SJSA1 (cell line): ENCODE measurements at places on chromosomes 6 and 20.
A peak's percentile ranks its signal among the peaks of the same experiment; 100 is the strongest.

- DNase-seq: no peak
These were observed 59.9 kb upstream of the HBS1L start for GRCh38 chr6:135114355-135115145.

- DNase-seq: no peak
These were observed 94.6 kb upstream of the MC3R start for GRCh38 chr20:56153926-56154325.

DNA sequence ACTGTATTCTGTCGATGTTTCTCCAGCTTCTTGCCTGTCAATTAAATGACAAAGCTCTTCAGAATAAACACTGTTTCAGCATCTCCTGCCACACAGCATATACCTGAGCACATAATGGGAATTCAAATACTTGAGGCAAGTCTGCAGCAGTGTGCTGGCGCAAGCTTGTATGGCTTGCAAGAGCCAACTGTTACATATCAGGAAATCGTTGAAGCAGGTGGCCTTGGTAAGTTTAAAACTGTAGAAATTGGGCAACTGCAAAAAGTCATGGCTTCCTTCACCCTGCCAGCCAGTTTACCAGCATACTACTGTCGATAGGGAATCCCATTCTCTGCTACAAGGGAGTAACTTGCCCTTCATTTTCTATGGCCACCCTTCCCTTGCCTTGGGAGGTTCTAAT lies 23.0 kb downstream of the CPNE1 start:
- DNase-seq: no peak

DNA sequence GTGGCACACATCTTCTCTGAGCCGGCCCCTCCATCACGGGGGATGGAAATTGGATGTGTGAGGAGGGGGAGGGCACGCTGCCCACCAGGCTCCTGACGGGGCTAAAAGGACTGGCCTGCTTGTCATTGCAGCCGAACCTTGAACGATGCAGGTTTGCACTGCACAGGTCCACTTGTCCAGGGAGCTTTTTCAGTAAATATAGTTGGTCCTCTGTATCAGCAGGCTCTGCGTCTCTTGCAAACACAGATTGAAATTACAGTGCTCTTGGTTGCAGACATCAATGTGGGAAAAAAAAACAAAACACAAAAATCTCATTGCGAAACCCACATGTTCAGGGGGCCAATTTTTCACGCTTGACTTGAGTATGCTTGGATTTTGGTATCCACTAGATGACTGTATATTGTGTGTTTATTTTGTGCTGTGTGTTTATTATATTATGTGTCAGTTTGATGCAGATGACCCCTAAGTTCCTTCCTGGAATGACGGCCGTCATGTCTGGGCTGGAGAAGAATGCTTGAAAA lies 29.2 kb downstream of the ERMARD start:
- DNase-seq: no peak

- DNase-seq: no peak
These were observed 442.9 kb upstream of the SOX4 start for GRCh38 chr6:21150667-21151066.

DNA sequence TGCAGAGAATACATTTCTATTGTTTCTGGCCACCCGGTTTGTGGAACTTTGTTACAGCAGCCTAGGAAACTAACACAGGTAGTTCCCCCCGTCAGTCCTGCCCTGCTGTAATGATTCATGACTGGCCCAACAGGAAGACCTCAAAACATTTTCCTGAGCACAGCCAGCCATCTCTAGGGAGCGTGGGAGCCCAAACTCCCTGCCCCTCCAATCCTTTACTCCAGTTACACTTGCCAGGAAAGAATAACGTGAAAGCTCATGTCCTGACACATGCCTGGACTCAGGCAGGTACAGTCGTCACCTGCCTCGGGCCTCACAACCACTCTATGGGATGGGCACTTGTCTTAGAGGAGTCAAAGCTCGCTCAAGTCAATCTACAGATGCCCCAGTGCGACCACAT lies 8.4 kb downstream of the TXNDC5 start:
- no peak for DNase-seq

DNA sequence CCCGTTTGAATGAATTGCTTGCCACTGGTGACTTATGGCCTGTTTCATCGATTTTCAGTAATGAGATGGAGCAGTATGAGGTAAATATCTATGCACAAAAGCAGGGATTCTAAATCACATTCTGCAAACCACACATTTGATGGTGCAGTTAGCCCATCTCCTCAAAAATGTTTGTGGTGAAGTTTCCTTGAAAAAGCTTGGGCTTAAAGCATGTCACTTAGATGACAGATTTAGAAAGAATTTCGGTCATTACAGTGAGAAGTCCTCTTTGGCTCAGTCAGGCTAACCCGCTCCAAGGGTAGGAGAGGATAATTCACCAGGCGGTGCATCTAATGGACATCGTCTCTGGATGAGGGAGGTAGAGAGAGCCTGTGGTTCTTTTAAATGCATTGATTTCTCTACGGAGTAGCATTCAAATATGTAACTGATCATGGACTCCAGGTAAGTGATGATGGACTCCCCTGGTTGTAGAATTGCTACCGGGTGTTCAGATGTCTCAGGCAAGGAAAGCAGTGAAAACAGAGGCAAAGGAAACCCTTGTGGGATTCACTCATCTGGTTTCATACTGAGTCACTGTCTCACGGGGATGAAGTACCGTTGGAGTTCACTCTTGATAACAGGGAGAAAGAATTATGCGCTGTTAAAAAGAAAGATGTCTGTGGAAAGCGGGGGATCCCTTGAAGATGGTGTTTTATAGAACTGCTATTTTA lies 65.3 kb downstream of the AIG1 start:
- peak; percentile 43 for DNase-seq

DNA sequence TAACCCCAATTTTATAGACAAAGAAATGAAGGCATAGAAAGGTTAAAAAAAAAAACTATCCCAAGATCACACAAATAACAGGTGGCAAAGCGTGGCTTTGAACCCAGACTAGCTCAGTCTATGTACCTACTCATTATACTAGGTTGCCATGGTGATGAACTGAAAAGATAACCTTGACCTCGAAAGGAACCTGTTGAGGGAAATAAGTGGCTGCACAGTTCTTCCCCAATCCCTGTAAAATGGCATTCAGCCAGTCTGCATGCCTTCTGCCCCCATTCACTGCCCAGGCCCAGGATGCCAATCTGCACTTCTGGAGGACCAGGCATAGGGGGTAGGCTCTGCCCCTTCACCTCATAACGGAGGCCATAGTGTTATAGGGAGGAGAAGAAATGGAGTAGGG lies 295.2 kb downstream of the PTPRT start:
- DNase-seq: no peak

DNA sequence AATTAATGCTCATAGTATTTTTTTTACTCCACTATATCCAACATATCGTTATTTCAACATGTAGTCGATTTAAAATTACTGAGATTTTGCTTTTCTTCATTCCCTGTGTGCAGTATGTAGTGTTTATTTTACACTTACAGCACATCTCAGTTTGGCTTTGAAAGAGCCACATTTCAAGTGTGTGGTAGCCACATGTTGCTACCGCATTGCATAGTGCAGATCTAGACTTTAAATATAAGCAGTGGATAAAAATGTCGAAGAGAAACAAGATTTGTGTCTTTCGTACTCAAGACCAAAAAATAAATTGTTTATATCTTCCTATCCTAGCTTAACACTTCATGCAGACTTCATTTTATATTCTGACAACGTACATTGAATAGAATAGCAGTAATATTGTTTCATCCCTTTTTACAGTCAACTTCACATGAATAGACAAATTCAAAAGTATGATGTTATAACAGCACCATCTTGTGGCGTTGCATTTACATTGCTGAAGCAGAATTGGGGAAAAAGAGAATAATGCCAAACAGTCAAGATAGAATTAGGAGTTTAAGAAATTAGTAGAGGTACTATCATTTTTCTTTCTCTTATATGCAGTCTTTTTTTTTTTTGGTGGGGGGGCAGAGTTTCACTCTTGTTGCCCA lies 29.9 kb downstream of the FBXO5 start:
- peak; percentile 43 for DNase-seq

DNA sequence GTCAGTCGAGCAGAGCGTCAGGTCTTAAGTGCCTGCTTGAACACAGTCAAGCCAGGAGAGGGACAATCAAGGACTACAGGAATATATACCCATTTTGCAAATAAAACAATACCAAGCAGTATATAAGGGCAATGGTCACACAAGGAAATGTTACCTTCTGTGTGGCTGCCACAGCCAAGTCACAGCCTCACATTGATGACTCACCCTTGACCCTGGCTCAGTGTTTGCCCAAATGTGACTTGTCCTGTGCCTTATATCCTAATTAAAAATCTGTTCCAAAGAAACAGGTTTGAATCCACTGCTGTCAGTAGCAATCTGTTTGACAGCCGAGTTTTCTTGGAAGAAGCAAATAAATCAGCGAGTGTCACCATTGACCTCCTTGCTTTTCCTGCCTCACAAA lies 34.3 kb downstream of the C6orf89 start:
- DNase-seq: no peak

- DNase-seq: no peak
These were observed 29.7 kb downstream of the ATXN1 start for GRCh38 chr6:16731478-16732051.

DNA sequence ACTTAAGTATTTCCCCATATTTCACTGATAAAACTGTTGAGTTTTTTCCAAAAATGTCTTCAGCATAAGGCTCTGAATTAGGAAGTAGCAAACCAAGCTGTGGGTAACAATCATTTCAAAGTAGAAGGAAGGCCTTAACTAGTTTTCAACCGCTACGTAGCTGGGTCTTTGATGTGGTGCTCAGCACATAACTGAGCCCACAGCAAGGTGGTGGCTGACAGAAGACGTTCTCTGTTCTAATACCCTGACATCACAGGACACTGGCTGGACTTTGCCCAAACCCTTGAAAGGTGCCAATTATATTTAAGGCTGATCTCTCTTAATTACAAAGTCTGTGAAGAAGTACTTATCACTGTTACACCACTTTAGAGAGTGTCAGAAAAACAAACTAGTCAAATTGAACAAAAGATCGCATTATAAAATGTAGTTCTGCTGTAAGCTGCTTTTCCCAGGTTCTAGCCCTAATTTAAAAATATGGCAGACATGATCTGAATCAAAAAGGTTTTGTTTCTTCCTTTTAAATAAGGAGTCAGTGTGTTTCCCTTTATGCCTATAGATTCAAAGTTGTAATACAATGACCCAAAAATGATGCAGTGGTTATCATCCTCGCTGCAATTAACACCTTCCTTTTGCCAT lies 26.7 kb downstream of the MAN1A1 start:
- no peak for DNase-seq

- DNase-seq: peak; percentile 88
These were observed 11.7 kb upstream of the FAM83C start for GRCh38 chr20:35303735-35304491.

GRCh38 chr6:105179244-105180065 lies at the start of gene POPDC3:
POPDC3 (minus strand) TSS chr6:105180014; CDS start chr6:105161909, 18,105 bp downstream.
- DNase-seq: peak; percentile 62

GRCh38 chr20:6651016-6651415 lies 116.5 kb upstream of the BMP2 start:
- DNase-seq: no peak

- no peak for DNase-seq
These were observed 53.7 kb downstream of the PLCB4 start for GRCh38 chr20:9122571-9122970.

DNA sequence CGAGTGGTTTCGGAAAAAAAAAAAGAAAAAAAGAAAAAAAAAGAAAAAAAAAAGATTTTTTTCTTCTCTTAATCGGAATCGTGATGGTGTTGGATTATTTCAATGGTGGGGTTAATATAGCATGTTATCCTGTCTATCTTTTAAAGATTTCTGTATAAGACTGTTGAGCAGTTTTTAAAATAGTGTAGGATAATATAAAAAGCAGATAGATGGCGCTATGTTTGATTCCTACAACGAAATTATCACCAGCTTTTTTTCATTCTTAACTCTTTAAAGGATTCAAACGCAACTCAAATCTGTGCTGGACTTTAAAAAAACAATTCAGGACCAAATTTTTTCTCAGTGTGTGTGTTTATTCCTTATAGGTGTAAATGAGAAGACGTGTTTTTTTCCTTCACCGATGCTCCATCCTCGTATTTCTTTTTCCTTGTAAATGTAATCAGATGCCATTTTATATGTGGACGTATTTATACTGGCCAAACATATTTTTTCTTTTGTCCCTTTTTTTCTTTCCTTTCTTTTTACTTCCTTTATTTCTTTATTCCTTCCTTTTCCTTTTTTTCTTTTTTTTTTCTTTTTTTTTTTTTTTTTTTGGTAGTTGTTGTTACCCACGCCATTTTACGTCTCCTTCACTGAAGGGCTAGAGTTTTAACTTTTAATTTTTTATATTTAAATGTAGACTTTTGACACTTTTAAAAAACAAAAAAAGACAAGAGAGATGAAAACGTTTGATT lies 3.6 kb downstream of the SOX4 start:
- DNase-seq: peak; percentile 82

DNA sequence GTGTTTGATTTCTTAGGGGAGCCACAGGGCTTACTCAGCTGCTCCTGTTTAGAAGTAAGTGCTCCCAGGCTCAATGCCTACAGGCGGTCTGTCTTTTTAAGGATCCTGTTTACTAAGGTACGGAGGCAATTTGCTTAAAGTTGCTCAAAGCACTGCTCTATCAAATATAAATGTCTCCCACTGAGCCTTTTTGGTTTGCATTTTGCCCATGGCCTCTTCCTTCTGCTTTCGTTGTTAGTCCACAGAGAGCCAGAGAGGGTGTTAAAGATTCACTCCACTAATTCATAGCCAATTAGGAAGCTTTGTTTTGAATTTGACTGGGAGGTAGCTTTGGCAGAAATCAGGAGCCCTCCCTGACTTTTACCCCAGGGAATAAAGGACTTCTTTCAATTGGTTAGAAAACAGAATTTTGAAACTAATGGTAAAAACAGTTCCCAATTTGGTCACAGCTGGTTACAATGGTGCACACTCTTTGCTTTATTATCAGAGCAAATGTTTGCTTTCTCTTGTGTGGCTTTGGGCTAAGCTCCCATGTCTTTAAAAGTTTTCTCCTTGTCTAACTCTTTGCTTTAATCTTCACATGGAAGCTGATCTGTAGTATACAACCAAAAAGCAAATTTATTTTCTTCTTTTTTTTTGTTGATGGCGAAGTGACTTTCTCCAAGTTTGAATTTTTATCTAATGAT lies 126.2 kb downstream of the IMPG1 start:
- no peak for DNase-seq

DNA sequence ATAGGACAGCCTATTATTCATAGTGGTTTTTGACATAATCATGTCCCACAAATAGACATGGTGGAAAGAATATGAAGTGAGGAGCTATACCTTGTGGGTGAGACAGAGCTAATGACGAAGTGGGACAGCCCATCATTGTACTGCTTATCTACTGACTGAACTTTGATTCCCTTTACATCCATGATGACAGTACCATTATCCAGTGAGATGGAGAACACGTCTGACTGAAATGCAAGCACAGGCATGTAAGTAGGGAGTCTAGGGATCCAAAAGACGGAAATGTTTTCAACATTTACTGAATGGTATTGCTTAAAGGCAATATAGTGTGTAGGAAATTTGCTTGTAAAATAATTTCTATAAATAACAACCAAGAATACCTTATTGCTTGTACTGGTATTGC lies 43.5 kb downstream of the FAM229B start:
- no peak for DNase-seq

DNA sequence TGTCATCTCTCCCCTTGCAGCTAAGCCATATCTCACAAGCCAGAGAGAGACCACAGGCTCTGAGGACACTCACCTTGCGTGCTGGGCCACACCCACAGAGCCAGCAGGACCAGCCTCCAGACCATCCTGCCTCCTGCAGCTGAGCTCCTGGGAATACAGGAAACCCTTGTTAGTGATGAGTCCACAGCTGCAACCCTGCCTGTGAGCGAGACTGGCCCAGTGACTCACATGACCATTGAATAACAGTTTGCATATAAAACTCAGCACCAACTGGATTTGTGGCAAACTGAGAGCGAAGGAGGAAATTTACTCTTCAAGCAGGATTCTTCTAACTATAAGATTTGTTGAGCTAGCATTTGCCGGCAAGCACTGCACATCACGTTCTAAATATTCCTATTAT lies 3.0 kb downstream of the THBS2 start:
- DNase-seq: peak; percentile 42
